Foreskin fibroblast (primary cell): ENCODE measurements at places on chromosomes 4 and X.

GRCh38 chrX:152901816-152902501 lies 4.1 kb downstream of the ZNF185 start:
- no peak for DNase-seq

GRCh38 chrX:55783723-55784122 lies 66.2 kb downstream of the RRAGB start:
- DNase-seq, result no peak

- DNase-seq, result no peak
Measured at GRCh38 chrX:39910651-39911050, 187.1 kb downstream of the BCOR start.

GRCh38 chrX:2689773-2690666 lies 1.1 kb upstream of the CD99 start:
- no peak for DNase-seq

- DNase-seq, result no peak
Measured at GRCh38 chr4:119049342-119049741, 86.3 kb upstream of the MYOZ2 start.

DNA sequence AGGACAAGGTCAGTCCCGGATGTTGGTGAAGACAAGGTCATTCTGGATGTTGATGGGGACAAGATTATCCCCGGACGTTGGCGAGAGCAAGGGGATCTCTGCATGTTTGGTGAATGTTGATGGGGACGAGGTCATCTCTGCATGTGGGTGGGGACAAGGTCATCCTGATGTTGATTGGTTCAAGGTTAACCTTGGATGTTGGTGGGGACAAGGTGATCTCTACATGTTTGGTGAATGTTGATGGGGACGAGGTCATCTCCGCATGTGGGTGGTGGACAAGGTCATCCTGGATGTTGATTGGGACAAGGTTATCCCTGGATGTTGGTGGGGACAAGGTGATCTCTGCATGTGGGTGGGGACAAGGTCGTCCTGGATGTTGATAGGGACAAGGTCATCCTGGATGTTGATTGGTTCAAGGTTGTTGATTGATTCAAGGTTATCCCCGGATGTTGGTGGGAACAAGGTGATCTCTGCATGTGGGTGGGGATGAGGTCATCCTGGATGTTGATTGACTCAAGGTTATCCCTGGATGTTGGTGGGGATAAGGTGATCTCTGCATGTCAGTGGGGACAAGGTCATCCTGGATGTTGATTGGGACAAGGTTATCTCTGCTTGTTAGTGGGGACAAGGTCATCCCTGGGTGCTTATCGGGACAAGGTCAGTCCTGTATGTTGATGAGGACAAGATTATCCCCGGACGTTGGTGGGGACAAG lies 28.8 kb upstream of the PLCXD1 start:
- DNase-seq, result no peak

- DNase-seq, result no peak
Measured at GRCh38 chr4:39820186-39820585, 122.2 kb downstream of the UBE2K start.

DNA sequence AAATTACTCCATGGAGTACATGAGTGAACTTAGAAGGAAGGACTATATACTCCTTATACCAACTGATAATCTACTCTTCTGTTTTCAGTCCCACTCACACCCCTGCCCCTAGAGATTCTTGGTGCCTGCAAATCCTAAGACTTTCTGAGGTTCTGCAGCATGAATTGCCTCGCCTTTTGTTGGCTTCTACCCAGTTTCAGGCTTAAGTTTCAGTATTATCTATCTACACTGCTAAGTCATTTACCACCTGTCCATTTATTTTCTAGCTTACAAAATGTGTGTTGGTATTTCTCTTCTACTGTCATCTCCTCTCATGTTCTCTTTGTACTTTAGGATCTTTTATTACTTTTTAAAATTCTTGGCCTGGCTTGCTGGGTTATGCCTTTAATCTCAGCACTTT lies 94.4 kb upstream of the AMOT start:
- no peak for DNase-seq

DNA sequence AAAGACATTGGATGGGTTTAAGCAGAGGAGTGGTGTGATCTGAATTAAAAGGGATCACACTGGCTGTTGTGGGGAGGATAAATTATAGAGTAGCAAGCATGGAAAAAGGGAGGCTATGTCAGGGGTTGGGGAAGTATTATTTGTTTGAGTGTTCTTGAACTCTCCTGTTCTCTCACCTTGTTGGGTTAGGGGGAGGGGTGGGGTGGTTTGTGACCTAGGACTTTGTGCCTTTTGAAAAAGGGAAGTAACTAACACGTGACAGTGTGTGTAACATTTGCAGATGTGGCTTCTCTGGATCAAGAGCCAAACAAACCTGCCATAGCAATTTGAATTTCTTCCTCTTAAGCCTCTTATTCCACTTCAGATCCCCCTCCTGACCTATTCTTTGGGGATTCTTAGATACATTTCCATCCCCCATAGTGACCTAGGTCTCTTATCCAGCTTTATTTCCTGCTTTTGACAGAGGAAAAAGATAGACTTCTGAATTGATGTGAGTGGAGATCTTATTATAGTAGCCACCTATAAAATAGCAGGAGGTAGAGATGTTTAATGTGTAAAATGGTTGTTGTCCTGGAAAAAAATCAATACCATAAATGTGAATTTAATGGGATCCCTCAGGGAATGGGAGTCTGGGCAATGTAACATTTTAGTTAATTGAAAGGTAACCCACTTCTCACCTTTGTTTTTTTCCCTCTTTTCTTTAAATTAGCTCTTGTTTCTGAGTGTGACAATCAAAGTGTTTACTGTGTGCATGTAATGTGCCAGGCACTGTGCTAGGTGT lies 120.4 kb downstream of the CT47B1 start:
- DNase-seq, result no peak

- no peak for DNase-seq
Measured at GRCh38 chr4:52512291-52512690, 146.8 kb downstream of the USP46 start.

DNA sequence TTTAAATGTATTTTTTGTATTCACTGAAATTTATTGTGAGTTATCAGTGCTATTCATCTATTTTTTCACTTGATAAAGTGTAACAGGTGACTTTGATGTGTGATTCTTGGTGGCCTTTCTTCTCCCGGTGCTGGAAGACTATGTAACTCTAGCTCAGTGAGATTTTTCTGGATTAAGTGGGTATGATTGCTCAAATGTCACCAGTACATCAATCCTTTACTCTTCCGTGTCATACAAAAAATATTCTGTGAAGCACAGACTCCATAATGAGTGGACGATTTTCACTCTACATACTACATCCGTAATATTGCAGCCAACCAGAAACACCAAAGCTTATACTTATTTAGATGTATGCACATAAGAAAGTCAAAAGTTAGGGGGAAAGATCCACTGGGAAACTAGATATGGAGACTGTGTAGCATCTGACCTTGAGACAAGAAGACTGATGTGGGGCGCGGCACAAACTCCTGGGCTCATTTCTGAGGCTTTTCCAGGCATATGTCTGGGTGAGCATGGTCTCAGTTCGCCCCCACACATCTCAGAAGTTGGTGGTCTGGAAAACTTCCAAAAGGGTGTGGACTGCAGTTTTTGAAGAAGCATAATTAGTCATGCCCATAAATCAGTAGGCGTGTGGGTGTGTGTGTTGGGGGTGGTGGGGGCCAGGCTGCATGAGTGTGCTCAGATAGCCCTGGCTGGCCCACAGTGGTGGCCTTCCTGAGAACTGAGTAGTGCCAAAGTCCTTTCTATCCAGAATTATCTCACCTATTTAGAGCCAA lies 53.9 kb upstream of the TENM3 start:
- peak; percentile 86 for DNase-seq

DNA sequence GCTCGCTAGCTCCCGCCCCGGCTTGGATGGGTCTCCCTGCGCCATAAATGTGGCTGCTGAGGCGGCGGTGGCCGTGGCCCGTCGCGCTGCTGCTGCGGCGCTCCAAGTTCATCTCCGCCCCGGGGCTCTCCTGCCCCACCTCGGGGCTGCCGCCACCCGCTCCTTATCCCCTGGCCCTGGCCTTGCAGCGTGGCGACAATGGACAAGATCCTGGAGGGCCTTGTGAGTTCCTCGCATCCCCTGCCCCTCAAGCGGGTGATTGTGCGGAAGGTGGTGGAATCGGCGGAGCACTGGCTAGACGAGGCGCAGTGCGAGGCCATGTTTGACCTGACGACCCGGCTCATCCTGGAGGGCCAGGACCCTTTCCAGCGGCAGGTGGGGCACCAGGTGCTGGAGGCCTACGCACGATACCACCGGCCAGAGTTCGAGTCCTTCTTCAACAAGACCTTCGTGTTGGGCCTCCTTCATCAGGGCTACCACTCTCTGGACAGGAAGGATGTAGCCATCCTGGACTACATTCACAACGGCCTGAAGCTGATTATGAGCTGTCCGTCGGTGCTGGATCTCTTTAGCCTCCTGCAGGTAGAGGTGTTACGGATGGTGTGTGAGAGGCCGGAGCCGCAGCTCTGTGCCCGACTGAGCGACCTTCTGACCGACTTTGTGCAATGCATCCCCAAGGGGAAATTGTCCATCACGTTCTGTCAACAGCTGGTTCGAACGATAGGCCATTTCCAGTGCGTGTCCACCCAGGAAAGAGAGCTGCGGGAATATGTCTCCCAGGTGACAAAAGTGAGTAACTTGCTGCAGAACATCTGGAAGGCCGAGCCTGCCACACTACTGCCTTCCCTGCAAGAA lies 763 bp downstream of the USP38 start:
- DNase-seq, result peak; percentile 36

DNA sequence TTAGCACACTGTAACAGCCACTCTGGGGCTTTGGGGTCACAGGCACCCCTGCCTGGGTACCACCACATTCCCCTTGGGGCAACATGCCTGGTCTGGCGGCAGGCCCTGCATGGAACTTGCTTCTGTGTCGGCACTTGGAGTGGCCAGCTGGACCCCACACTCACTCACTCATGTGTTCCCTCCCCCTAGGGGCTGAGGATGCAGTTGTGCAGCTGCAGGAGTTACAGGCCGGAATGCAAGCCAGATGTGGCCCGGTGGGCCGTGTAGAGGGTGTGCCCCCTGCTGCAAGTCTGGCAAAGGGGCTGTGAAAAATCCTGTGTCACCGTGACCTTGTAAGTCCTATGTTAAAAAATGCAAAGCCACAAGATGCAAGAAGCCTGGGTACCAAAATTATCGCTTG lies 34.2 kb downstream of the ATXN3L start:
- DNase-seq, result no peak

- DNase-seq, result no peak
Measured at GRCh38 chr4:1180663-1181062, 8.3 kb upstream of the SPON2 start.

- DNase-seq, result peak; percentile 11
Measured at GRCh38 chrX:46814966-46815365, 21.9 kb upstream of the RP2 start.

DNA sequence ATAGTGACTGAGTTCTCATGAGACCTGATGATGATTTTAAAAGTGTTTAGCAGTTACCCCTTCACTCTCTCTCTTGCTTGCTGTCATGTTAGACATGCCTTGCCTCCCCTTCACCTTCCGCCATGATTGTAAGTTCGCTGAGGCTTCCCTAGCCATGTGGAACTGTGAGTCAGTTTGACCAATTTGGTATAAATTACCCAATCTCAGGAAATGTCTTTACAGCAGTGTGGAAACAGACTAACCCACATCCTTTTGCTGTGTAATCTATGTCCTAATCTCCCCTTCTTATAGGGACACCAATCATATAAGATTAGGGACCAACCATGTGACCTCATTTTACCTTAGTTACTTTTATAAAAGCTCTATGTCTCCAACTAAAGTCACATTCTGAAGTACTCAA lies 677.8 kb downstream of the ADGRL3 start:
- DNase-seq, result no peak

- peak; percentile 88 for DNase-seq
Measured at GRCh38 chr4:151227731-151228130, 49.2 kb upstream of the PRSS48 start.

- DNase-seq, result no peak
Measured at GRCh38 chrX:110003167-110004156, 548 bp downstream of the TMEM164 start.

- DNase-seq, result no peak
Measured at GRCh38 chr4:52999626-53000025, 137.5 kb downstream of the RASL11B start.

DNA sequence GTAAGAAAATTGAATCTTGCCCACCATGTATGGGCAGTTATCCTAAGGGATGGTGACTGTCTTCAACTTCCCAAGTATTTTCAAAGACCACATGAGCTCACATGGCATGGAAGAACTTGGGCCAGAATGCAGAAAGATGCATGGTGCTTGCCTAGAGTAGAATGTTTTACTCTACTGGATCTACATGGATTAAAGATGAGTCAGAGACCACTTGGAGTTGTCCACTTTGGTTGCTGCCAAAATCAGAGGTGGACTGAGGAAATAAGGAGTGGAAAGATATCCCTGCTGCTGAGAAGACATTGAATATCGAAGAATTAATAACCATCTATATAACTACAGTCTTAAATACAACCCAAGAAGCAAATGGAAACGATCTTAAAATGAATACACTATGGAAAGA lies 498.1 kb downstream of the NLGN4X start:
- DNase-seq, result no peak

- peak; percentile 89 for DNase-seq
Measured at GRCh38 chr4:184825896-184826690, at the start of gene ACSL1. TSS of gene ACSL1 (minus strand) at chr4:184825968. CDS start at chr4:184803514, 22,454 bp downstream.
